ENCODE measurements at places on chromosomes 2 and 18.

DNA sequence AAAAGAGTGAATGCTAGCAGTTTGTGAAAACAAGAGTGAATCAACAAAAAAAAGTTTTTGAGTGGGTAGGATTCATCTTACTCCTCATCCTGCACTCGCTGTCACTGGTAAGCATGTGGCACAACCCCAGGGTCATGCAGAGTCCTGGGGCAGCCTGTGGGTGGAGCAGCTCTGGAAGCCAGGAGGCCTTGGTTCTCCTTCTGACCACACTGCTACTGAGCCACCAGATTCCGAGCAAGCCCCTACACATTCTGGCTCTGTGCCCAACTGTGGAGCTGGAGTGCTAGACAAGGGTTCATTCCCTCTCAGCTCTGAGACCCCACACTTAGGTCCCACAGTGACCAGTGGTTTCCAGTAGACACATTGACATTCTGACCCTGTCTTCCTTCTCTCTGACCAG lies 670.6 kb downstream of the BCL11A start:
- DNase-seq: no peak

- no peak for DNase-seq
Measured at GRCh38 chr2:207157162-207157481, 8.6 kb downstream of the KLF7 start.

DNA sequence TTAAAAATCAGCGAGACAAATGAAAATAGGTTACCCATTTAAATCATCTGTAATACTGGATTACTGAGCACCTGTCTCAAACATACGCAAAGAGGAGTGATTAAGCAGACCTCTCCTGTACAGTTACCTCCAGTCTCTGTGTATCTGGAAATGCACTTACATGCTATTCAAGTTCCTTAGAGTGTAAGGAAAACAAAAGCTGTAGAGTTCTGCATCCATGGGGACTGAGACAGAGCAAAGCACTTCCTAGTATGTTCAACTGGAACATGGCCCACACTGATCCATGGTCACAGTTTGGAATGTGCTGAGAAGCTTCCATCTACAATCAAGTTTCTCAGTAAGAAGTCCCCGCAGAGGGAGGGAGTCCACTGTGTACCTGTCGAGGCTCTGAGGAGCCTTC lies 63.9 kb downstream of the PPP4R1 start:
- no peak for DNase-seq

DNA sequence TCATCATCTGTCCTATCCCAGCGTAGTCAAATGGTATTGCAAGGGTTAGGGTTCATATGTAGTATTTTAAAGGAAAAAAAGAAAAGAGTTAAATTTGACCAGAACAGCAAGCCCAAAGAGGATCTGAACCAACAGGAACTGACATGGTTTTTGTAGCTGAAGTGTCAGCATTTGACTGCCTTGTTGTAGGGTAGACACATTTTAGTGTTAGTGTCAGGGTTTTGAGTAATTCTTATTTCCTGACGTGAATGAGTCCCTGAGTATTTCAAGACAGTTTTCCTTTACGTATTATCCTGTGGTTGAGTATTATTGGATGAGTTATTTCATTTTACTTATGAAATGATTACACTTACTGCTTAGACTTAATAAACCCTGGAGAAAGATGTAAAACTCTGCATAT lies 173.3 kb upstream of the ZEB2 start:
- DNase-seq: no peak

DNA sequence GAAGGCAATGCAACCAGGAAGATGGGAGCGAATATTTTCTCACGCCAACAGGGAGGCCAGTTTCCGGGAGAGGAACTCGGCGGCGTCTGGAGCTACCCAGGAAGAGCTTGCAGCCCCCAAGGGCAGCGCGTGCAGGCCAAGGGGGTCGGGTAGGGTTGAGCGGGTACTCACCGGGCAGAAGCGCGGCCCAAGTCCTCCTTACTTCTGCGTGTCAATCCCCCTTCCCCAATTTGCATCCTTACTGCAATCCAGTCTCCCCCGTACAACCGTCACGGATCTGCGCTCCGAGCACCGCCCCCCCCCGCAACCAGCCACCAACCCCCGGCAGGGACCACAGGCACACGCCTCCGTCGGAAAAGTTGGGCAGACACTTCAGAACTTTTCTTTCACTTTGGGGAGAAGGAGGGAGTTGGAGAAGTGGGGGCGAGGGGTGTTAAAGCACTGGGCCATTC lies 1.3 kb downstream of the ATP8B1 start:
- DNase-seq: no peak

- no peak for DNase-seq
Measured at GRCh38 chr18:36187826-36188721, 777 bp downstream of the MOCOS start.

DNA sequence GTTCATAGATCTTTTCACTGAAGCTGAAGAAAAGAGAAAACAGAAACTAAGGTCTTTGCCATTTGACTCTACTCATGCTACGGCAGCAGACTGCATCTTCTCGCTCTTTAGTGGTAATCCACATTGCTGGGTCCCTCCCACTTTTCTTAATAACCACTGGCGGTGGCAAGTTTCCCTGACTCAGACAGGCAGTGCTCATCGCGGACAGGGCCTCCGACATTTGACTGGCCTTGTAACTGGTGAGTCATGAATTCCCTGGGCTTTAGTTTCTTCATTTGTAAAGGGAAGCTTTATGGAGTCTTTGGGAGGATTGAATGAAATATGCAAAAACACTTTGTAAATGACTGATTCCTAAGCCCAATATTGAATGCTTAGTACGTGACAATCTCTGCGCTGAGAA lies 238.2 kb upstream of the RBBP8 start:
- no peak for DNase-seq

DNA sequence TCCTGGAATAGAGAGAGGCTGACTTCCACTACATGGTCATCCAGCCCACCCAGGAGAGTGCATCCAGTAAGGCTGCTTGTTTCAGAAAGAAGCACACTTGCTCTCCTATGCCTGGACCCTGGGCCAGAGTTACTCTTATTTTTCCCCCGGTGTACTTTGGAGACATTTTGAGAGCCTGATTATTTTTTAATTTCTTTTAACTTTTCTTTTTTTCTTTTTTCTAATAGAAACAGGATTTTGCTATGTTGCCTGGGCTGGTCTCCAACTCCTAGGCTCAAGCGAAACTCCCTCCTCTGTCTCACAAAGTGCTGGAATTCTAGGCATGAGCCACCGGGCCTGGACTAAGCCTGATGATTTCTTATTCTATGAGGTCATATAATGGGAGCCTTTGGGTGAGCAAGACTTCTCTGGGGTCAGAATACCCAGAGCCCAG lies 62.2 kb downstream of the RPL37A start:
- no peak for DNase-seq

DNA sequence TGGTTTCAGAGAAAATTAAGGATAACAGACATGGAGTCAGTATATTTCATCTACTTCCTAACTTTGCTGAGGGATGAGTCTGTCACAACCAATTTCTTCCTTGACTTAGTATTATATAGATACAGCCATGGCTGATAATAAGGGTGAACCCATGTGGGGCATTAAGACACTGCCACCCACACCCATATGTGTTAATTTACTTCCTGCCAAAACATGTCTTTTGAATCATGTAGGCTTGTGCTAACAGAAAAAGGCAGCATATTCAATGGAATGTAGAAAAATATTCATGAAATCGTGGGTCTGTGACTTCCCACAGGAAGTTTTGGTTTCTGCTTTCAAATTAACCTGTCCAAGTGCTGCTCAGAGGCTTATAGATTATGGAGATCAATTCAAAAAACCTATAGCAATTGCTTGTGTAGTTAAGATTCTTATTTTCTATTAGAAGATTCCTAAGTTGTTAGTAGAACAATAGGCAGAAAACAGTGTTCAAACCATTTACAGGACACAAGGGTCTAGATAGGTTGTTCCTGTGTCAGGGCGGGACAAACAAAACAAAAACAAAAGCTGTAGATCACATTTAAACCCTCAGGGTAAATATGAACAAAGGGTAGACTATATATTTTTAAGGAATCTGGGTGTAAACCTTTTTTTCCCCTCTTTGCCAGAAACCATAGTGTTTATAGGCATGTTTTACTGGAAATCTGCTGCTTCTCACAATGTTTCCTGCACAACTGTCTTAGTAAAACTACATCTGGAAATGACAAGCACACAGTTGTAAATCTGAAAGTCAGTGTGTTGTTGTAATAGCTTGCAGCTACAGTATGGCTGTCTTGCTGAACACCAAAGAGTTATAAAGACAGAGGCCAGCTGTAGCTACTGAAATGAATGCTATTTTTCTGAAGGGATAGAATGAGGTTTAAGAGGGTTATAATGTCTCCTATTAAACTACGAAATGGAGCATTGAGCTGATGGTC lies 691.2 kb downstream of the EPHA4 start:
- DNase-seq: no peak

- DNase-seq: peak; percentile 44
Measured at GRCh38 chr2:111122631-111123421, 2.1 kb downstream of the BCL2L11 start.

DNA sequence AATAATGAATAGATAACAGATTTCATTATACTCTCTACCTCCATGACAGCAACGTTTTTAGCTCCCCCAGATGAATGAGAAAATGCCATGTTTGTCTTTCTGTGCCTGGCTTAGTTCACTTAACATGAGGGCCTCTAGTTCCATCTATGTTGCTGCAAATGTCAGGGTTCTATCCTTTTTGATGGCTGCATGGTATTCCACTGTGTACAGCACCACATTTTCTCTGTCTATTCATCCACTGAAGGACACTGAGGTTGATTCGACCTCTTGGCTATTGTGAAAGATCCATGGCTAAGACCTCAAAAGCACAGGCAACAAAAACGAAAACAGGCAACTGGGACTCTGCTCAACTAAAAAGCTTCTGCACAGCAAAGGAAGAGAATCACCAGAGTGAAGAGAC lies 264.6 kb downstream of the HDAC4 start:
- DNase-seq: no peak

- DNase-seq: no peak
Measured at GRCh38 chr2:55883357-55883756, 40.2 kb downstream of the EFEMP1 start.

GRCh38 chr2:111049792-111050640 lies 70.7 kb upstream of the BCL2L11 start:
- no peak for DNase-seq

DNA sequence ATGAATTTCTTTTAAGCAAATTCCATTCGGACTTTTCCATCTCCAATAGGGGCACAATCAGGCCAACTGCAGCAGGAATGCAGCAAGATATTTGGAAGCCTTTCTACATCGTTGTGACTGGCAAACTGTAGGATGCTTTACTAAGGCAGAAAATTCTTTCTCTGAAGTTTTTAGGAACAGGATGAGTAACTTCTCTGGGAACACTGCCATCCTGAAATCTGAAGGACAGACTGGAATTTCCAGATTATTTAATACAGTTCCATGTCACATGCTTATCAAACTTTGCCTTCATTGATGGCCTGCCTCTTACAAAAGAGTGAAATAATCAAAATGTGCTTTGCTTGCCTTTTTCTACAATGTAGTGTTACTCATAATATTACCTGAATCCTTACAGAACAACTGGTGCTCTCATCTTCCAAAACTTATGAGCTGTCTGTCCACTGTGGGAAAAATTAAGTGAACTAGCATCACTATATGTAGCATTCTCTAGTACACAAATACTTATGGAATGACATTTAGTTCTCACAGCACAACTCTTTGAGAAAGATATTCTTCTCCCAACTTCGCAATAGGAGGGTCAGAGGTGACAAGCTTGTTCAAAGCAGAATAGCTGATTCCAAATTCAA lies 32.0 kb upstream of the MAP2 start:
- DNase-seq: no peak

GRCh38 chr2:3044587-3045317 lies 332.9 kb downstream of the EIPR1 start:
- DNase-seq: no peak

GRCh38 chr2:212957624-212958023 lies 193.8 kb downstream of the IKZF2 start:
- peak; percentile 85 for DNase-seq

GRCh38 chr2:18272148-18272494 lies 288.3 kb downstream of the RDH14 start:
- DNase-seq: no peak

DNA sequence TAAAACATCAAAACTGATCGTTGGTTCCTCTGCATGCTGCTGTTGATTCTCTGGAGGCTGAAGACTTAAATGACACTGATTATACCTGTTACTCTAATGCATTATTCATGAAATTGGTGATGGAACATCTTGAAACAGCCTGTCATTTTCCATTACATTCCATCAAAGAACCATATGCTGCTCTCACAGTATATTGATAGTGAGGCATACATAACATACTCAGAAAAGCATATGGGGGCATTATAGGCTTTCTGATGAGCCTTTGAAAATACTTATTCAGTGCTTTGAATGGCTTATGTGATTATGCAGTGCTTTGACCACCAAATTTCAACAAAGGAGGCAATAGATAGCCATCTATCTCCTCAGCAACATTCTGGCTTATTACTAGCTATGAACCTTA lies 392.1 kb downstream of the CDH19 start:
- DNase-seq: no peak

DNA sequence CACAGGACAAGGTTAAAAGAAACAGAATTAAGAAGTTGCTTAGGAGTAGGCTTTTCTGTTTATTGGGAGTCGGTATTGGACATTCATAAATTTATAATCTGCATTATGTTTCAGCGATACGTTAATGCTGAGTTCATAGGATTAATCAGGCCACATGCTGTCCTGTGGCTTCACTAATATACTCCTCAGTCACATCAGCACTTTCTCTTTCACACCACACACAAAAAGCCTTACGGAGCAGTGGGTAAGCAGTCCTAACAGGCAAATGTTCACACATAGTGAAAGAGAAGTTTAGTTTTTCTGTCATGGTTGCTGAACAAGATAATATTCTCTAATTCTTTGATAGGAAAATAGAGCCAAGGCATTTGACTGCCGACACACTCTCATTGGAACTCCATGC lies 411.7 kb upstream of the RAB12 start:
- no peak for DNase-seq

DNA sequence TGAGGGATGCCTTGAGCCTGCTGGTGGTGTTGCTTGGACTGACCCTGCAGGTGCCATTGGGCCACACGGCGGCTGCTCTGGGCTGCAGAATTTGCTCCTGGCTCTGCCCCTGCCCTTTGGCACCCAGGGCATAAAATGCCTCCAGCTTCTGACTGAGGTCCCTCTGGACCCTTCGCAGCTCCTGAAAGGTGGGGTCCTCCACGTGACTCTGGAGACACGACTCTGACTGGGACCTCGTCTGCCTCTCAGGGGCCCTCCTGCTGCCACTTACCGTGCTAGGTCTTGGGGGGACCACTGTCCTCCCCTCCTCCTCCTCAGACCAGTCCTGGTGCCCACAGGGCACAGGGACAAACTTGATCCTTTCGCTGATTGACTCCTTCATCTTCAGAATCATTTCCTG lies 2.1 kb downstream of the PCARE start:
- DNase-seq: no peak

DNA sequence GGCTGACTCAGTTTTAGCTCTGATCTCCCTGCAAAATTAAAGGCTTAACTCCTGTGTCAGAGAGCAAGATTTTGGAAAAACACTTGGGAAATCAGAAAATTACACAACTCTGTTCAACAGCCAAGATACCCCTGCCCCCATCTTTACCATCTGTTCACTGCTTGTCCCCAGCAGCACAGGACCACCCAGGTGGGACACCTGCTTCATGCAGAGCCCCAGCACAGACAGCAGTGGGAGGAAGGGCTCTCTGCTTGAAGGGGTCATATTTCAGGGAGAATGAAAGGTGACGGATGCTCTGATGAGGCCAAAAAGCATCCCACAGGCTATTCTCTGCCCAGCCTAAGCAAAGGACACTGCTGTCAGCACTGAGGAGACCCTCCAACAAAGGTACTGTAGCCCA lies 584.6 kb upstream of the KLHL29 start:
- DNase-seq: no peak

- DNase-seq: no peak
Measured at GRCh38 chr2:222701721-222702131, 30.3 kb downstream of the MOGAT1 start.
